SJSA1 (cell line): ENCODE measurements at places on chromosomes 1 and 21. TPM values are rescaled to one million over a fixed set of nuclear protein-coding genes. Genes with fewer than 3 reads are reported as not detected.

Gene SMPDL3B
- total RNA-seq = 0.11 TPM in 1 of 2 replicates, not detected in the other

GRCh38 chr1:117678246-117678977 lies 72.6 kb downstream of the TENT5C start:
- no peak for DNase-seq

DNA sequence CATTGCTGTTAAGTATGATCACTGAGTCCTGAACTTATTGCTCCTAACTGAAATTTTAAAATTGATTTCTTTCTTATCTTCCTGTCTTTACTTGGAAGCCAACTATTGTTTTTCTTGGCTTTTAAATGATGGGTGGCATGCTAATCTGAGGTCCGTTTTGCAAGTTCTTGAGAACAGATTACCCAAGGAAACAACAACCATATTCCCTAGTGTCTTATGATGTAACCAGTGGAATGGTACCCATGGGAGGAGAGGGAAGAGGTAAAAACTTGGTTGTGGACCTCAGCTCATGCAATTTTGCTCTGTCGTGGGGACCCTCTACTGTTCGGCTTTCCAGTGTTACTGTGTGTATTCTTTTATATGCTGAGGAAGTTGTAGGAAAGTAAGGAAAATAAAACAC lies 454.8 kb upstream of the ADAMTS5 start:
- DNase-seq = no peak

GRCh38 chr1:118812555-118812954 lies 175.6 kb downstream of the TBX15 start:
- no peak for DNase-seq

DNA sequence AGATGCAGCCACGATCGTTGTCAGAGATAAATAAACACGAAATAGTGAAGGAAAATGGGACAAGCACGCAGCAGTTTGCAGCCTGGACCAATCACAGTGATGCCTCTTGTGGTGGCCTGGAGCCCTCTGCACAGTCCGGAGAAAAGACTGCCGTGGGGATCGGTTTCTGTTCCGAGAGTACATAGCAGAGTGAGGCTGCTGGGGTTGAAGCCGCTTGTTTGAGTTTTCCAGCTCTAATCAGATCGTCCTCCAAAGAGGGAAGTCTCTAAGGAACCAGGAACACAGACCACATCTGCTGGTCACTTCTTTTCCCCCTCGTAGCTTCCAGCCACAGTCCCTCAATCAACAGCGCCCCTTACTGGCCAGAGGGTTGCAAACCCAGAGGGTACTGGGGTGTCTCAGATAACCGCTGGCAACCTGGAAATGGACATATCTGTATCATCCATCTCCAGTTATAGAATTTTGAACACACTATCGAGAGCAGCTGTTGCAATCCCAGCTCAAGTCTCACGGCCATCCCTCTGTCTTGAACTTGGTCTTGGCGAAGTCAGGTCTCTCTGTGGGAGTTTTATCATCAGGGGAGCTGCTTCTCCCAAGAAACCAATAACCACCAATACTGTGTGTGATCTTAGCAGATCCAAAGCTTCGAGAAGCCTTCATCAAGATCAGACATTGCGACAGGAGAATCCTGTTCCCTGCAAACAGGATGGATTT lies 57.4 kb downstream of the OLIG1 start:
- DNase-seq = peak; percentile 41

Gene LMOD1
- total RNA-seq = 6.4 and 8.1 TPM in 2 replicates

DNA sequence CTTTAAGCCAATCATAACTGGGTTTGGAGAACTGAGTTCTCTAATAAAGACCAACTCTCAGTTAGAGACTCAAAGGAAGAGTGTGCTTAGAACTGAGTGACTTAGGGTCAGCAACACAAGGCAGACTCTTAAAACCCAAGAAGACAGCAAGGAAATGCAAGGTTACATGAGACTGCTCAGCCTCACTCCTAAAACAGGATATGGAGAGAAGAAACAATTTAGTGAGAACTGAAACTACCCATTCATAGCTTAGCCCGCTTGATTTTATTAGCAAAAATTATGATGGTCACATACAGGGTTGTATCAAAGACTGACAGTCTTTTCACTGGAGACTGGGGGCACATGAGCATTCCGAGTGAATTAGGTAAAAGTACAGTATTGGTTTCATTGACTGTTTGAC lies 78.9 kb upstream of the DMRTA2 start:
- DNase-seq = no peak

DNA sequence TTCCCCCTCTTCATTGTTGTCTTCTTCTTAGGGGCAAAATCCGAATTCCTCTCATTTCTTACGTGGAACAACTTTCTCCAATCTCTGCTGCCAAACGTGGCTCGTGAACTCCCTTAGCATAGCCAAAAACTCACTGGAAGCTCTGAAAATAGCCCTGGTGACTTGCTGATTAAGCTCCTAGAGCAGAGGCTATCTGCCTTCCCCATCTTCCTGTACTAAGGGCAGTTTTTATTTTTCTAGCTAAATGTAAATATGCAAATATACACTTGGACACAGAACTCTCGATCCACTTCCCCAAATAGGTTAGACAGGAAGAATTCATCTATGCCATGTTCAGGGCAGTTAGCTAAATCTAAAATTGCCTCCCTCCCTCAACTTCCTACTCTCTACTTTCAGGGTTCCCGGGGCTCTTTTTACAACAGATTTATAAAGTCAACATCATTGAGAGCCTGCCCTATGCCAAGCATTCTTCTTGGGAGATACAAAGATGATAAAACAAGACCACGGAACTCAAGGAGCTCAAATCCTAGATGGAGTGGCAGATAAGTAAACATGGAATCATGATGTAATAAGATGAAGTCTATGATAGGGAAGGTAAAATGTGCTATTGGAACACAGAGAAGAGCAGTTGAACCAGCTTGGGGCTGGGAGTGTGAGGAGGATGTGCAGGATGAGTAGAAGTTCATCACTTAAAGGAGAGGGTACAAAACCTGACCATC lies 59.4 kb upstream of the FMOD start:
- no peak for DNase-seq

Gene RASAL2
- total RNA-seq = 15.0 and 25.4 TPM in 2 replicates

DNA sequence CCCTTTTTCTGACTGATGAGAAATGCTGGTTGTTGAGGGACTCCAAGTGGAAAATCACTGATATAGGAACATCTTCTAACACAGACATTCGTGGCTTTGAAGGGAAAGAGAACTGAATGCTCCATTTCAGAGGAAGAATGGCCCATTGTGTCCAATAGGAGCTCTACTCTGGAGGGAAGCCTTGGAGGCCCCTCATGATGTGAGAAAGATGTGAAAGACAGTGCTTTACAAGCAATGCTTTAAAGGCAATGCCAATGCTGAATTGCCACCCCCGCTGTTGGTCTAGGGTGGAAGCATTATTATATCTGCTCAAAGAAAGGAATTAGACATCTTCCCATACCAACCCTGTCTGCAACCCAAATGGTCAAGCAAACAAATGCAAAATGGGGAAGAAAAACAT lies 13.7 kb downstream of the NMNAT2 start:
- DNase-seq = no peak

GRCh38 chr1:41673378-41673777 lies 188.9 kb upstream of the EDN2 start:
- no peak for DNase-seq

DNA sequence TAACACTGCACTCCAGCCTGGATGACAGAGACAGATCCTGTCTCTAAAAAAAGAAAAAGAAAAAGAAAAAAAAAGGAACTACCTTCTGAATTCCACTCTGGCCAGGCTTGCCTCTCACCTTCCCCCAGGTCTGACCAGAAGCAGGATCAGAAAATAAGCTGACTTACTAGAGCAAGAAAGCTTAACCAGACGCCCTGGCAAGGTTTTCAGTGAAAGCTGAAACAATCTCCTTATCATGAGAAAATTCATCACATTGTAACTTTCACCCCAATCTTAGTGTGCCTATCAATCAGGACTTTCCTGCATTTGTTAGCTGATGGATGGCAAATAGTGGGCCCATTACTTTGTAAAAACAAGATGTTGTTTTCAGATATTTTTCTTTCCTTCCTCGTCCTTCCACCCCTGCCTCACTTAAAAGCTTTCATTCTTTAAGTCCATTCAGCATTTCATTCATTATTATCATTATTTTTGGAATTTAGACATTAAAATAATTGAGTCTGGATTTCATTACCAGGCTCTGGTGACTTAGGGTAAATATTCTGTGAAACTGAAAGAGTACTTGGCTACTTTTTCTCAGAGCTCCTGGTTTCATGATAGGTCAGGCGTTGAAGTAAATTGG lies 96.5 kb upstream of the CD34 start:
- no peak for DNase-seq

Gene PTAFR
- 0.47 and 0.74 TPM in 2 replicates for total RNA-seq

Gene G0S2
- total RNA-seq = not detected in 2 replicates

DNA sequence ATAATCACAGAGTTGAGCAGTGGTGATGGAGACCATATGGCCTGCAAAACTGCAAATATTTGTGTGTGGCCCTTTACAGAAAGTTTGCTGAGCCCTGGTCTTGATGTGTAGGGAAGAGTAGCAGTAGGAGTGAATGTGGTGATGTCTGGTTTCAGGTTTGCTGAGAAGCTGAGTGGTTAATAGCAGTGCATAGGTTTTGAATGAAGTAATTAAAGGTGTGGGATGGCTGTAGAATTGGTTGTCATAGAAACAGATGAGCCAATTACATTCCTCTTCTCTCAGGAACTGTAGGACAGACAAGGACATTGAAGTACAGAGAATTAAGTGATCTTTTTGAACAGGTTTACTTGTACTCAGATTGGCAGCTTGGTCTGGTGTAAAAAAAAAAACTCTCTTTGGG lies 37.4 kb downstream of the PRDM2 start:
- no peak for DNase-seq

Gene KIFAP3
- 14.5 and 15.1 TPM in 2 replicates for total RNA-seq
